Caki2 (cell line): ENCODE measurements at places on chromosomes 16 and 17. TPM values are rescaled to one million over a fixed set of nuclear protein-coding genes. Genes with fewer than 3 reads are reported as not detected.

ITGAL gene
- total RNA-seq: not detected in 2 replicates

DNA sequence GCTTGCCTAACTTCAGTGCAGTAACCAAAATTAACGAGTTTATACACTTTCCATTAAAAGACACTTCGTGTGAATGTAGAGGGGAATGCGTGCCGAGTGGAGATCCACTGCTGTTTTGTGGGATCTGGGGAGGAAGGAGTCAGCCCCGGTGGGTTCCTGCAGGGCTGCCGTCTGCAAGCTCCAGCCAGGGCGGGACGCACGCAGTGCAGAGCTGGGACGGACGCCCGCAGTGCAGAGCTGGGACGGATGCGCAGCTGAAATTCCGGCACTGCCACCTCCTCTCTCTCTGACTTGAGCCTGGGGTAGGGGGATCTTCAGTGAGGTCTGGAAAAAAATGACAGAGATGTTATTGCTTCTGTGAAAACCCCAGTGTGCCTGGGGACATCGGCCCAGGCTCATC is 16.5 kb upstream of the ZC3H18 start:
- no peak for DNase-seq

- DNase-seq: peak; percentile 12
Observed at GRCh38 chr16:83138976-83139690, 512.4 kb downstream of the CDH13 start.

DNA sequence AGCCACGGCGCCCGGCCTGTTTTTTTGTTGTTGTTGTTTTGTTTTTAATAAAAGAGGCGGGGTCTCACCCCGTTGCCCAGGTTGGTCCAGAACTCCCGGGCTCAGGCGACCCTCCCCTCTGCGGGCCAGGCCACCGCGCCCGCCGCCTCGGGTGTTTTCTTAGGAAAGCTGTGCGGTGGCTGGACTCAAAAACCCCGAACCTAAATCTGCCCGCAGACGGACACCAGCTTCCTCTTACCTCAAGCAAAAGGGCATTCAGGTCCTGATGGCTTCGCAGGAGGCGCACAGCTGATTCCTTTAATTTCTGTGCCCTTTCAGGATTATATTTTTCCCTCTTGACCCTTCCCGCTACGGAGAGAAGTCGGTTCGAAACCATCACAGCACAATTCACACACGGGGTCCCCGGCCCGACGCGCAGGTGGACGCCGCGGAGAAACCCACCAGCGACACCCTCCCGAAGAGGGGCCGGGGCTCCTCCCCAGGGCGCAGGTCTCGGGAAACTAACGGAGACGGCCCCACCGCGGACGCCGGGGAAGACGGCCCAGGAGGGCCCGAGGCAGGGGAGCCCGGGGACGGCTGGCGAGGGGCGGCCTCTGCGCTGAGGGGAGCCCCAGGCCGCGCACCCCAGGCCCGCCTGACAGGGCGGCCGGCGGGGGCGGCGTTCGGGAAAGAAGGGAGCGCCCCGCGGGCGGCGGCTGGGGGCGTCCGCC is 653 bp downstream of the FANCA start:
- peak; percentile 17 for DNase-seq
